ENCODE measurements at places on chromosomes 4 and X.

GRCh38 chr4:121654738-121655137 is 42.0 kb downstream of the ANXA5 start:
- no peak for DNase-seq

DNA sequence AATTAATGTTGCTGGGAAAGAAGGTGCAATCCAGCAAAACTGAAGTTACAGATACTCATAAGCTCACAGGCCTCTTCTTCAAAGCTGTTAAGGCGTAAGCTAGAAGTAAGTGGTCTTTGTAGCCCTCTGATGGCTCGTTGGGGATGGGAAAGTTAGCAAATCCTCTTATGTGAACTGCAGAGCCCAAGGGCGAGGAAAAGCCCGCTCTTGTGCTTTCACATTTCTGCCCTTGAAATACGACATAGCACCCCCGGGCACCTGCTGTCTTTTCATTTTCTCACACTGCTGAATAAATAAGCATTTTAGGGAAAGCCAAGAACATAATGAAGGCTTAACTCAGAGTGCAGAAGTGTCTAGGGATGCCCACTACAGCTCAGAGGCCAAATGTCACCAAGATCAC is 73.1 kb upstream of the SORBS2 start:
- DNase-seq, result no peak

GRCh38 chr4:152467101-152467500 is 68.8 kb downstream of the FBXW7 start:
- DNase-seq, result no peak

GRCh38 chr4:102037566-102037965 is 247.0 kb downstream of the BANK1 start:
- no peak for DNase-seq

DNA sequence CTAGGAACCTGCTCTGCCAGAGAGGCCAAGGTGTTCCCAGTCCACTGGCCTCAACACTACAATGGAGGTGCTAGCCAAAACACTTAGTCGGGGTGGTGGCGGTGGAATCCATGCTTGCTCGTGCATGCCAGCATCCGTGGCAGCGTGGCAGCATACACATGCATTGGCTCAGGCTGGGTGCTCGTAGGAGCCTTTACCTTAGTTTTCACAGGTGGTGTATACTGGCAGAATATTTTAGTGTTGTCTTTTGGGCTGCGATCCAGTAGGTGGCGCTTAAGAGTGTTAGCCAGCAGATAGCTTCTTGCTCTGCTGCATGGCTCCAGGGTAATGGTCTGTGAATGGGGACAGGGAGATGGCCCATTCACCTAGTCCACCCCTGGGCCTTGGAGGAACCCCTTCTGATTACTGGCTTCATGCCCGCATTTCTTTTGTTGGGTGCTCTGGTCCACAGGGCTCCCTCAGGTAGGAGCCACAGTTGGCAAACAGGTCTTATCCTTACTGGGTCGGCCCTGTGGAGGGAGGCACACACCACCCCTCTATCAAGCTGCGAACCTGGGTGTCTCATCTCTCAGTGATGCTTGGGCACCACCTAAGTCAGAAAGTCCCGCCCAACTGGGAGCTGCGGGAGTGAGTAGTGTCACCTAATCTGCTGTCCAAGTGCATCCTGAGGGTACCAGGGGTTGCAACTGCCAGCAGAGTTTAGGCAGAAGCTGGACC is 40.0 kb downstream of the RIPPLY1 start:
- DNase-seq, result no peak

DNA sequence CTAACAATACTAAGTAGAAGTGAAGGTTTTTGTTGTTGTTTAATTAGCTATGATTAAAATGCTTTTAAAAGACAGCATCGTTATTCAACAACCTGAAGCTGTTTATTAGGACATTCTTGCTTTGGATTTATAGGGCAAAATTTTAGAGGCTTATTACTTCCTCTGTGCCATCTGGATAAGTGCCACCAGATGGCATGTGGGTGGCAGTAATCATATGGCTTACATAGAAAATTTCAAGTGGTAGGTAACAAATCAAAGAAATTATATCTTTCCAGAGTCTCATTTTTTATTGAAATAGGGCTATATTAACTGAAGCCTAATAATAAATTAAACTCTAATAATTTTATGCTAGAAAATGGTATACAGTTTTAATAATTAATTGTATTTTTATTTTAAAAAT is 83.3 kb upstream of the HTR2C start:
- no peak for DNase-seq

GRCh38 chrX:103404231-103405008 is 28.1 kb downstream of the BEX3 start:
- DNase-seq, result peak; percentile 22

- DNase-seq, result no peak
Measured at GRCh38 chr4:41294445-41295062, 37.8 kb downstream of the UCHL1 start.

GRCh38 chrX:49166914-49167739 is 4.6 kb downstream of the MAGIX start:
- DNase-seq, result no peak

DNA sequence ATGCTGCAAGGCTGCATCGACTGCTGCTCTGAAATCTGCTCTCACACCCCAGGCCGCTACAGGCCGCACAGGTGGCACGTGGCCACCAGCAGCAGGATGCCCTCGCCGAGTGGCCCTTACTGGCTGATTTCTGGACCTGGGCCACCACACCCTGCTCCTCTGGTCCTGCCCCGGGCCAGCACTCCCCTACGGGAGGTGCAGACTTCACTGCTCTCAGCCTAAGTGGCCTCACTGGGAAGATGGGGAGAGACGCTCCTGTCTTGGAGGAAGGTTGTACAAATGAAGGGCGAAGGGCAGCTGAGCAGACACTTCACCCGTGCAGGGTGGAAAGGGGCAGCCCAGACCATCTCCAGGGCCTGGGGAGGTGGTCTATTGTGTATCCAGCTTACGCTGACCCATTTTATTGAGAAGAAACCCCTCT is 72.5 kb downstream of the ACOX3 start:
- no peak for DNase-seq

DNA sequence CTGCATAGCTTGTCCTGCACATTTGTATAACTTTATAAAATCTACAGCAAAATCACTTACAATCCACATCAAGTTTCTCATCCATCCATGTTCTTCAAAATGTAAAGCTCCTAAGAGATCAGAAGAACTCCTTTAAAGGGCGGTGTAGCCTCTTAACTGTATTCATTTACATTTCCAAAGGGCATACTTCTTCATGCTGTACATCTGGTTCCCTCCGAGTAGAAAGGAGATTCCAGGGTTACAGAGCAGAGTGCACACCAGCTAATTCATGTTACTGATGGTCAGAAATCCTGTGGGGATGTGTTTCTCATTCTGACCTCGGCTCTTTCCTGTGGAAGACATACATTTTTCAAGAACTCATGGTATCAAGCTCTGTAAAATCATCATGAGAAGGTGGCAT is 231.8 kb downstream of the ARAP2 start:
- no peak for DNase-seq

DNA sequence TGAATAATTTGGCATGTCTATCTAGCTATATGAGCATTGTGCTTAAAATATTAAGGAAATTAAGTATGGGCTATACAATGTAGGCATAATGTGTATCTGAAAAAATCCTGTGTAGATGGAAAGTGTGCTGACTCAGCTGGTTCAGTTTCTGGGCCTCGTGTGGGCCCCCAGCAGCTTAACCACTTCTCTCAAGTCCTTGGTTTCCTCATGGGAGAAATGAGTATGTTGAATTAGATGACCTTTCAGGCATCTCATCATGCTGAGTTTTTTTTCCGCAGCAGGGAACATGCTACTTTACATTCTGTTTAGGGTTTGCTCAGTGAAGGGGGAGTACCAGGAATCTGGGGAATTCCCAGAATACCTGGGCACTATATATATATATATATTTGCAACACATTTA is 30.5 kb downstream of the RHOH start:
- no peak for DNase-seq

DNA sequence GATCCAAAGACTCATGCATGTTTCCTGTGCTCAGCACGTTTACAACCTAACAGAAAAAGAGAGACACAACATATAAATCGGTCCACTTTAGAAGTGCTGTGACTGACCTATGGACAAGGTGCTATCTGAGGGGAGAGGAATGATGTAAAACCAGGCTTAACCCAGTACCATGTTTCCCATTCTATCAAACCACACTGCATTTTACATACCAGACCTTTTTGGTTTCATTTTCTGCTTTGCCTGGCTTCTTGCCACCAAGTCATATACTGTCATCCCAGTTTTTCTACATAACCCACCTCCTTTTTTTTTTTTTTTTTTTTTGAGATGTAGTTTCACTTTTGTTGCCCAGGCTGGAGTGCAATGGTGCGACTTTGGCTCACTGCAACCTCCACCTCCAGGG is 82.2 kb downstream of the KLF8 start:
- no peak for DNase-seq

DNA sequence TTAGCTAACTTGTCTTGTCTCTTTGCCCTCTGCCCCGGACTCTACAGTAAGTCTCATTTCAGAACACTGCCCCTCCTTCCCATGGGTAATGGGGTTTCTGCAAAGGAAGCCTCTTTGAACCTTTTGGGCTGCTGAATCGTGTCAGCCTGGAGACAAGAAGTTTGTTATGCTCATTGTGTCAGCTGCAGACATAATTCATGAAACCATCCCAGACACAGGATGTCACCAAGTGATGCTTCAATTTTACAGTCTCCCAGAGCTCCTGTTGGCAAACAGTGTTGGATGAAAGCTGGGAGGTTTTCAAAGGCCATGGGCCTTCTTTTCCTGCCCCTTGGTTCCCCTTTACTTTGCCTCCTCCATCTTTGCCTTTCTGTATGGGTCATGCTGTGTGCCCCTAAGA is 223.1 kb upstream of the TAPT1 start:
- no peak for DNase-seq

DNA sequence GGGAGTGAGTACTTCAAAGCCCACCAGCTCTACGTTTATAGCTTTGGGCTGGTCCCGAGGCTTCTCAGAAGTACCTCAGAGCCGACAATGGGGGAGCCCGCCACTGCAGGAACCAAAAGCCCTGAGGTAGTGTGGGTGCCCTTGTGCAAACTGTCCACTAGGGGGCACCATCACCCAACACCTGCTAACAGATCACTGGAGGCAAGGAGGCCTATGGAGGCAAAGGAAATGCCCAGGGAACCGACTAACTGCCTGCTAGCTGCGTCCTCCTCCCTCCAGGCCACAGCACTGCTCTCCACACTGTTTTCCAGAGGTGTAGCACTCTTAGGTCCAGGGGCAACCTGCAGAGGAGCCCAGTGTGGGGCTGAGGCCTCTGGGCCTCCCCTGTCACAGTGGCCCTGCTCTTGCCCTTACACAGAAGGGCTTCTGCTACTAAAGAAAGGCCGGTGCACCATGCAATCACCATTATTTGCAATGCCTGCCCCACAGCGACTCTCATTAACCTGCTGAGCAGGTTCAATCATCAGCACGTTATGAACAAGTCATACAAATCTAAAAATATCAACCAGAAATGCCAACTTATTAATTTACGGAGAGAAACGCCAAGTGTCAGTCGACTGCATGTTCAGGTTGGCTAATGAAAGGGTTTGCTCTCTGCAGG is 159.1 kb downstream of the NSUN7 start:
- DNase-seq, result peak; percentile 44

DNA sequence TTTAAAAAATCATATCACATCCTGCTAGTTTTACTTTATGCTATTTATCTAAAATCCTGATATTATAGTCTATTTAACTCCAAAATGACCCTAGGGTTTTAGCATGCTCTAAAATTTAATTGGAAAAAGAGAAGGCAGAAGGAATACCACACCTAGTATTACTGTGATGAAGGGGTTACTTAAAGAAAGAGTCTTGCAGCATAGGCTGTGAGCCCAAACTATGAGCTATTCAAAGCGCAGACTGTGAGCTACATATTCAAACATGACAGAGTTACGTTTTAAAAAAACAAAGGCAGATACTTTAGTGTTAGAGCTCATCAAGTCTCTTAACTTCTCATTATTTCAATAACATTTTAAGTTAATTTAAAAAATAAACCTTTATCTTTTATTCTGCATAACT is 247.7 kb upstream of the ETNPPL start:
- DNase-seq, result no peak

DNA sequence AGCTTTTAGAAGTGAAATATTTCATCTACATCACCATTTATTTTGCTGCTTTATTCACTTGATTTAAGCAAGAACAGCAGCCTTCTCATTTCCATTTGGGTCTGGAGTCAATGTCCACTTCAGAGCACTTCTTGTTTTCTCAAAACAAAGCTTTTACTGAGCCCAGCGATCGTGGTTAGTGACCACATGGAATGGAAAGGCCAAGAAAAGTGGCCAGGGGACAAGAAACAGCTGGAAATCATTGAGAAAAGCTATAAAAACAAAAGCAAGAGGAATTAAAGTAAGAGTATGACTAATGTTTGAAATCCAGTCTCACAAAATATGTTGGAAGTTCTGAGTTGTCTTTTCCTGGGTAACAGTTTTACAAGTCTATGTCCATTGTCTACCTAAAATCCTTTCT is 328.4 kb upstream of the INTU start:
- no peak for DNase-seq

DNA sequence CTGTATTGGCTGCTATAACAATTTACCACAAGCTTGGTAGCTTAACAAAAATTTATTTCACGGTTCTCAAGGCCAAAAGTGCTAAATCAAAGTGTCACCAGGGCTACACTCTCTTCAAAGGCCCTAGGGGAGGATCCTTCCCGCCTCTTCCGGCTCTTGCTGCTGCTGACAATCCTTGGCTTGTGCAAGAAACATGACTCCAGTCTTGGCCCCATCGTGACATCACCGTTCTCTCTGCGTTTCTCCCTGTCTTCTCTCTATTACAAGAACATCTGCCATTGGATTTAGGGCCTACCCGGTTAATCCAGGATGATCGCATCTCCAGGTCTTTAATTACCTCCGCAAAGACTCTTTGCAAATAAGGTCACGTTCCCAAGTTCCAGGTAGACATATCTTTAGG is 10.4 kb upstream of the CLCN4 start:
- DNase-seq, result no peak

DNA sequence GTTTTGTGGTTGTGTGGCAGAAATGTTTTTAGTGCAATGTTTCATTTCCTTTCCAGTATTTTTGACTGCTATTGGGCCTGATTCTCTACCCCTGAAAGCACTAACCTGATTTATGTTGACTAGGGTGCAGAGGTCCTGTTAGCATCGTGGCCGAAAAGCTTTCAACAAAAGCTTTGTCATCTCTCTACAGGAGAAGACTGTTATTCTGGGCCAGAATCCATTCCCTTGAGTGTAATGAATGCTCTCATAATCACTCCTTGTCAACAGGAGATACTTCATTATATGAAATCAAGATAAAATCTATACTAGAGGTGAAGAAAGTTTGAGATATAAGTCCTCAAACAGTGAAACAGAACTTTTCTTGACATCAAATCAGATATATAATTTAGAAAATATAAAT is 195.5 kb downstream of the ZNF330 start:
- DNase-seq, result no peak

- no peak for DNase-seq
Measured at GRCh38 chr4:85759388-85759787, 284.4 kb downstream of the ARHGAP24 start.

- DNase-seq, result no peak
Measured at GRCh38 chr4:134328741-134329140, 127.2 kb upstream of the PABPC4L start.

- no peak for DNase-seq
Measured at GRCh38 chr4:34193451-34194154, 2050.7 kb downstream of the ARAP2 start.

All from progenitor cell of endocrine pancreas (in vitro differentiated cells).